Ovary (tissue), 10 donors: ENCODE measurements at places on chromosomes 7 and 10.

GRCh38 chr7:144842377-144842851 lies 6.6 kb upstream of the TPK1 start:
- no peak for DNase-seq

DNA sequence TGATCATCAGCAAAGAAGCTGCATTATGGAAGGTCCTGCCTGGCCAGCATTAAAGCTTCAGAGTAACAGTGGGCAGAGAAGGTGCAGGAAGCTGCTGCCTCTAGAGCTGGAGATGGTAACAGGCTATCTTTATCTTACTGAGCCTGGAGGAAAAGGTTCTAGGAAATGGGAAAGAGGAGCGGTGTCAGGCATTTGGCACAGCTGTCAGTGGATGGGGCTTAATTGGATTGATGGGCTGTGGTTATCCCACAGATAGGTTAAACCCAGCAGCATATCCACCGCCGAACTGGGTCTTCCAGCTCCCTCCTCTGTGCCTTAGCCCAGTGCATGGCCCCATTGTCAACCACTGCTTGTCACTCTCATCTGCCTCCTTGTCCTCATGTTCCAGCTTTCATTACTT lies 127.6 kb downstream of the CCNY start:
- DNase-seq = no peak

- DNase-seq = no peak
These were observed 17.8 kb downstream of the CXCL12 start for GRCh38 chr10:44366941-44367630.

- no peak for DNase-seq
These were observed 15.9 kb upstream of the RAPGEF5 start for GRCh38 chr7:22372863-22373262.

GRCh38 chr10:98391578-98391991 lies 23.4 kb downstream of the PYROXD2 start:
- DNase-seq = peak; percentile 48

DNA sequence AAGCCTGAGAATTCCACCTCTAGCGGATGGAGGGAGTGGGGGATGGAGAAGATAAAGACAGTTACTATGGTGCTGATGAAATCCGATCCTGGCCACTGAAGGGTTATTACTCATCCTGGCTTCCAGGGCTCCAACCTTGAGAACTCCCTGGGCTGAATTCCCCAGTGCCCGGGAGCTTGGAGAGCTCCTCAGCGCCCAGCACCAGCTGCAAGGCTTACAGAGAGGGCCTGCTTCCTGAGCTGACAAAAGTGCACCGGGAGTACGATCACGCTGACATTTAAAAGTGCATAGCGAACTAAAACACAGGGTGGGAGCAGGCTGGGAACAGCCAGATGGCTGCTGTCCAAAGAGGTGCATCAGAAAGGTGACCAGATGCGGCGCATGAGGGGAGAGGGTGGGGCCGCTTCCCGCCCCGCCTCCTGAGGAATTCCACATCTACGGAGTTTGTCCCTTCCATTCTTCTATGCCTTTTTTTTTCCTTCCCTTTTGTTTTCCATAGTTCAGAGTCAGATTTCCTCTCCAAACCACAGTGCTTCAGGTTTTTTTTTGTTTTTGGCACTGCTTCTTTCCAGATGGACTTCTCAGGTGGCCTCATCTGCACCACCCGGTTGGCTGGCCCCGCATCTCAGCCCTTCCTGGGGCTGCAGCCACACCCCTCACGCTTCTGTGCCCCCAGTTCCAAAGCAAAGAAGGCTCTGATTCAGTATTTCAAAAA lies 62.4 kb upstream of the MKRN1 start:
- peak; percentile 80 for DNase-seq

DNA sequence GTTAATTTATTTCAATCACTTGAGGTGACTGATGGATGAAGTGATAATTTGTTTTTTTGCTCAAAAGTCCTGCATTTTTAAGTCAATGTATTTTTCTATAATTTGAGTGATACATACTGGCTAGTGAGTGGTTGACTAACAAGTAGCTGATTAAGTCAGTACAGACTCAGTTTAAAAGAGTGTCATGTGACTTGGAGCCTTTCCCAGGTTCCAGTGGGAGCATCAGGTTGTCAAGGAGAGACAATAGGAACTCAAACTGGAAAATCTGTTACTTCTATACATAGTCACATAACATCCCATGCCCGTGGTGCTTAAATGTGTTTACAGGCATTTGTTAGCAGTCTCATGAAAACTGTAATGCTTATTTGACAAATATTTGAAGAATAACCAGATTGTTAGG lies 154.7 kb downstream of the ANK3 start:
- no peak for DNase-seq

DNA sequence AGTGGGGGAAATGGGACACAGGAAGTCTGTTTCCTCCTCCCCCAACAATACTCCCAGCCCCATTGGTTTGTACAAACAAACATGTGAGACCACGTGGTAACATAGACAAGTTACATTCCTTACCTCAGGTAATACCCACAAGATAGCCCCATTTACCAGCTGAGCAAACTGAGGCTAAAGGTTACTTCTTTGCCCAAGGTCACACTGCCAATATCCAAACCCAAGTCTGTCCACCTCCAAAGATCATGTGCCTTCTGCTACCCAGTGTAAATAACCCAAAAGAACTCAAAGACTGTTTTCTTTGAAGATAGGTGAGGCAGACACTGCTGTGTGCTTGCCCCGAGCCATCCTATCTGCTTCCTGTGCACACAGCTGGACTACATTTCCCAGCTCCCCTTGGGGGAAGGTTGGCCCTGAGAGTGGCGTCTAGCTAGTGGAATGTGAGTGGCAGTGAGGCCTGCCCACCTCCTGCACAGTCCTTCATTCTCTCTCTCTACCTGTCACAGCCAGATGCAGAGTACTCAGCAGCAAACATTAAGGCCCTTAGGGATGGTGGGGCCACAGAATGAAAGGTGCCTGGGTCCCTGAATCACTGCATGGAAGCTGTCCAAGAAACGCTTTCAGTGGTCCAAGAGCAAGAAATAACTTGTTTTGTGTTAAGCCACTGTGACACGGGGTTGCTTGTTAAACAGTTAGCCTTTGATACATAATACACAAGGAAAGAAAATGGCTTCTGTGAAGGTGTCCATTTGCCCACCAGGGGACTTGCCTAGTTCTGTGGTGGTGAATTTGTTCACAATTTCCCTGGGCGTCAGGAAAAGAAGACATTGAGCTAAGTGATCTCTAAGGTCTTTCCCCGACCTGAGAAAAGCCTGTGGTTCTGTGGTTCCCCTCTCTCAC lies 257.7 kb upstream of the NFE2L3 start:
- no peak for DNase-seq

DNA sequence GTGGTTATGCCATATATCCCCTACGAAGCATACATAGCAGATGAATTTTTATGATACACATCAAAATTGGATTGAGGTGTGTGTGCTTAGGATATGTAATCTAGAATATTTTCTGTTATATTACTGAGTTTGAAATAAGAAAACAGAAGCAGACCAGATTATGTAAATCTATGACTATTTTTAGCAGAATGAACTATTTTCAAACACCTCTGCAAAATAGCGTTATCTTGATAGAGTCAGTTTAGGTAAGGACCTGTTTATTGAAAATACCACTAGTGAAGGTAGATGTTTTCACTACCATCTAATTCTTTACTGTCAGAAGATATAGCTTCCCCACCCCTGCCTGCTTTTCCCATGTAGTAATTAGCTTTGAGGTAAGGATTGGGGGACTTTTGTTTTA lies 9.1 kb downstream of the LANCL2 start:
- no peak for DNase-seq

GRCh38 chr7:131476740-131477139 lies 79.7 kb downstream of the PODXL start:
- DNase-seq = no peak

DNA sequence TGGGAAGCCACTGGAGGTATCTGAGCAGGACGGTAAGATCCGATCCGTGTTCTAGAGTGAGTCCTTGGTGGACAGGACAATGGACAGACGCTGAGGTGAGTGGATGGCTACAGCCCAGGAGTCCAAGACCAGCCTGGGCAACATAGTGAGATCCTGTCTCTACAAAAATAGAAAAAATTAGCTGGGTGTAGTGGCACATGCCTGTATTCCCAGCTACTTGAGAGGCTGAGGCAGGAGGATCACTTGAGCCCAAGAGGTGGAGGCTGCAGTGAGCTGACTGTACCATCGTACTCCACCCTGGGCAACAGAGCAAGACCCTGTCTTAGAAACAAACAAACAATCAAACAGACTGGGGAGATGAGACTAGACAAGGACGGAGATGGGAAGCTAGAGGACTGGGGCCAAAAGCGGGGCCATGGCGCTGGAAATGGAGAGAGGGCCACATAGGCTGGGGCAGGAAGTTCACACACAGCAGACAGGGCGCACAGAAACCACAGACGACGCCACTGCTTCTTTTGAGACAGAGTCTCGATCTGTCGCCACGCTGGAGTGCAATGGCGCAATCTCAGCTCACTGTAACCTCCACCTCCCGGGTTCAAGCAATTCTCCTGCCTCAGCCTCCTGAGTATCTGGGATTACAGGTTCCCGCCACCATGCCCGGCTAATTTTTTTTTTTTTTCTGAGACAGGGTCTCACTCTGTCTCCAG lies 24.7 kb downstream of the DAGLB start:
- no peak for DNase-seq

GRCh38 chr10:52212802-52213201 lies 101.3 kb upstream of the DKK1 start:
- no peak for DNase-seq
